Stimulated activated CD8-positive, alpha-beta memory T cell treated with anti-CD3 and anti-CD28 coated beads, Interleukin-2, amount 100 ng/mL, for 1 hour (primary cell): ENCODE measurements at places on chromosomes 3 and 15.

GRCh38 chr3:119240101-119240590 lies 532 bp downstream of the B4GALT4 start:
- DNase-seq: no peak

DNA sequence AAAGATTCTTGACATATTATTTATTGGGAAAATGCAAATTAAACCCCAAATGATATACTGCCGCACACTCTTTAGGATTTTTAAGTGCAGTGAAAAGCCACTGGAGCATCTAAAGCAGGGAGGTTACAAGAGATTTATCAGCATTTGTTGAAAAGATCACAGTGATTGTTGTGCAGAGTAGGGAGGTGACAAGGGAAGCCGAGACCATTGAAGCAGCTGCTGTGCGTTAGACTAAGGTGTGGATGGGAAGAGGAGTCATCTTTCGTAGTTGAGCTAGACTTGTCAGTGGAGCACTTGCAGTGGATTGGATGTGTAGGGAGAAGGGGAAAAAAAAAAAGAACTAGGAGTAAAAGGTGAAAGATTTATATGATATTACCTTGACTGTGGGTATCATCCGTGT lies 854.6 kb downstream of the NTRK3 start:
- no peak for DNase-seq

- no peak for DNase-seq
These were observed 5.0 kb upstream of the CRYBG3 start for GRCh38 chr3:97816811-97817210.

DNA sequence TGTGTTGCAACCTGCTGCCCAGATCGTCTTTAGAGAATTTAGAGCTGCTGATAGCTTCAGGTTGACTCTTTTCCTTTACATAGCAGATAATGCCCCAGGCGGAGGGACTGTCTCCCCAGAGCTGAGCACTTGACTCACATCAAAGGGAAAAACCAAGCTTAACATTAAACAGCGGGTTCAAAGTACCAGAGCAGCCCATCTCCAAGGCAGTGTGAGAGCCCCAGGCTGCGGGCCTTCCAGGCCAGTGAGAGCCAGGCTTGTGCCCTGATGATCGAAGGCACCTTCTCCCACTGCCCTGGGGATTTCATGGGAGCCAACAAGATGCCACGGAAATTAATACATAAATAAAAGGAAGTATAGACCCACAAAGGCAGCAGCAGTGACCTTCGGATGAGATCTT lies 275.6 kb downstream of the XXYLT1 start:
- DNase-seq: no peak

GRCh38 chr3:77203851-77204250 lies 164.0 kb downstream of the ROBO2 start:
- DNase-seq: no peak

- no peak for DNase-seq
These were observed 241.8 kb upstream of the LRTM1 start for GRCh38 chr3:55169608-55170072.

- no peak for DNase-seq
These were observed at the start of gene SNX22 for GRCh38 chr15:64151727-64152506. TSS of gene SNX22 (plus strand) at chr15:64151731. CDS start at chr15:64151776, 45 bp downstream.

GRCh38 chr3:86702381-86702958 lies 288.5 kb downstream of the VGLL3 start:
- DNase-seq: no peak

DNA sequence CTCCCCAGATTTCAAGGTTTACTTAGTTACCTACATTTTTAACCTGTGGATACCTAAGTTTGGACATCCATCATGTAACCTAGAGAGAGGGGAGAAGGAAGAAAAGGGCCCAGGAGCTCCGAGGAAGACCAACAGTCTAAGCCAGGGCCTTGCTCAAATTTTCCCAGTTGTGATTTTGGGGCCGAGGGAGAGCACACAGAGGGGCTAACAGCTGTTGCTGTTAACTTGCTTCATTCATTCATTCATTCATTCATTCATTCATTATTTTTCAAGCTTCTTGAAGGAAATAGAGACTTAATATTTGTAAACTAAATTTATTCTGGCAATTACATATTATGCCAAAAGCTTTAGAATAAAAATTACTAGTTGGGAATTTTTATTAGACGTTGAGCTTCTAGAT lies 22.9 kb downstream of the SYNM start:
- DNase-seq: no peak

- DNase-seq: peak; percentile 44
These were observed 43.6 kb downstream of the RLBP1 start for GRCh38 chr15:89177633-89178306.

DNA sequence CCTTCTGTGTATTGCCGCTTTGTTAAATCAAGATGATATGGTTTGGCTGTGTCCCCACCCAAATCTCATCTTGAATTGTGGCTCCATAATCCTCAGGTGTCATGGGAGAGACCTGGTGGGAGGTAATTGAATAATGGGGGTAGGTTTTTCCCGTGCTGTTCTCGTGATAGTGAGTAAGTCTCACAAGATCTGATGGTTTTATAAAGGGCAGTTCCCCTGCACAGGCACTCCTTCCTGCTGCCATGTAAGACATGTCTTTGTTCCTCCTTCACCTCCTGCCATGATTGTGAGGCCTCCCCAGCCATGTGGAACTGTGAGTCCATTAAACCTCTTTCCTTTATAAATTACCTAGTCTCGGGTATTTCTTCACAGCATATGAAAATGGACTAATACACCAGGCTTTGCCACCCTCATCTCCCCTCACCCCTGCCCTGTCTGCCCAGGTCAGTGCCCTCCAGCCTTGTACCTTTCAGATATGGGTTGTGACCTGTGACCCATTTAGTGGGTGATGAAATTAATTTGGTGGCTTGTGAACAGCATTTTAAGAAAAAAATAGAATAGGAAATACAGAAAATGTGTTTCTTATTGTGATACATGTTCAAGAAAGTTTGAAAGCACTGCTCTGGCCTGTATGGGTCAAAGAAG lies 56.1 kb upstream of the MCF2L2 start:
- DNase-seq: no peak
